ENCODE measurements at places on chromosomes 11 and 22. TPM values are rescaled to one million over a fixed set of nuclear protein-coding genes. Genes with fewer than 3 reads are reported as not detected.

Gene SMIM35
- not detected for total RNA-seq

Gene ADORA2A
- 7.0 TPM for total RNA-seq

Gene IL17RA
- 16.5 TPM for total RNA-seq

Gene NF2
- total RNA-seq = 34.5 TPM

Gene GLYATL1
- 0.26 TPM for total RNA-seq

Gene ZP1
- 1.6 TPM for total RNA-seq

Gene CELSR1
- 5.2 TPM for total RNA-seq

Gene RAG2
- total RNA-seq = not detected

Gene TMEM109
- total RNA-seq = 76.4 TPM

Gene RHOD
- total RNA-seq = 19.4 TPM

Gene POU2F3
- not detected for total RNA-seq

Data from epithelial cell of alveolus of lung (primary cell).